ENCODE measurements at places on chromosomes 5 and 9.

- no peak for DNase-seq
Measured at GRCh38 chr5:76175821-76176403, 92.7 kb downstream of the SV2C start.

GRCh38 chr5:143453720-143454119, 50.2 kb upstream of the NR3C1 start:
- DNase-seq: no peak

DNA sequence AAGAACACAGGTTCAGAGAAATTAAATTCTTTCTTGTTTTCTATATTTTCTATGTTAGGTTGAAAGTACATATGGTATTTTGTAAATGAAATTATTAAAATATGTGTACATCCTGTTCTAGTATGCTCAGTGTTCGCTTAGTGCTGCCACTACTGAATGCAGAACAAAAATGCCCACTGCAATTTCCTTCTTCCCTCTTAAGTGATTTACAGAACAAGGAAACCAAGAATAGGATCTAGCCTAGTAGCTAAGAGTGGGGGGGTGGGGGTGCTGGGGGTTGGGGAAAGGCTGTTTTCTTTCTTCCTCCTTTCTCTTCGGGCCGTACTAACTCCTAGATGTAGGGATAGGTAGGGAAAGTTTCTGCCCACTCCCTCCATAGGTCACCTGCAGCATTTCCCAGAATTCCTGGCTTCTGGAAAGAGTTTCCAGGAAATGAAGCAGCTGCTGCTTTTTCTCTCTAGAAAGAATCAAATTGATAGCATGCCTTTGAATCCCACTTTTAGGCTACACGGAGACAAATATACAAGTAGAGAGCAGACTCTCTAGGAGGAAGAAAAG, 15.7 kb downstream of the SPATA9 start:
- no peak for DNase-seq

- DNase-seq: no peak
Measured at GRCh38 chr5:31193591-31194467, at the start of gene CDH6. Gene CDH6 (plus strand): TSS chr5:31193686. CDS start chr5:31267474, 73,788 bp downstream.

DNA sequence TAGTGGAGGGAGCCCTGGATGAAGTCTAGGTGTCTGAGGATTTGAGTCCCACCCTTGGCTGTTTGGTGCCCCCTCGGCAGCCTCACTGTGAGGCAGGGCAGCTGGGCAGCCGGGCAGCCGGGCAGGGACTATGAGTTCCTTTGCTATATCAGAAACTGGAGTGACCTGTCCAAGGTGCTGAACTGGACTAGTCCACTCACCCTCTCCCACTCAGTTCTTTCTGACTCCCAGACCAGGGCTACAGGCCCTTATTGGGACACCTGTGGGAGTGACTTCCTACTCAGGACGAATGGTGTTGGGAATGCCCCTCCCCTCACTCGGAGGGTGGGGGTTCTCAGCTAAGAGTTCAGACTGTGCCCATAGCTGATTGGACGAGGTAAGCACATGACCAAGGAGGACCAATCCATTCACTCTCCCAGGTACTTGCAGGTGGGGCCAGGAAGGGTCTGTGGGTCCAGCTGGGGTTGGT, 34.1 kb upstream of the RAPGEF1 start:
- no peak for DNase-seq

DNA sequence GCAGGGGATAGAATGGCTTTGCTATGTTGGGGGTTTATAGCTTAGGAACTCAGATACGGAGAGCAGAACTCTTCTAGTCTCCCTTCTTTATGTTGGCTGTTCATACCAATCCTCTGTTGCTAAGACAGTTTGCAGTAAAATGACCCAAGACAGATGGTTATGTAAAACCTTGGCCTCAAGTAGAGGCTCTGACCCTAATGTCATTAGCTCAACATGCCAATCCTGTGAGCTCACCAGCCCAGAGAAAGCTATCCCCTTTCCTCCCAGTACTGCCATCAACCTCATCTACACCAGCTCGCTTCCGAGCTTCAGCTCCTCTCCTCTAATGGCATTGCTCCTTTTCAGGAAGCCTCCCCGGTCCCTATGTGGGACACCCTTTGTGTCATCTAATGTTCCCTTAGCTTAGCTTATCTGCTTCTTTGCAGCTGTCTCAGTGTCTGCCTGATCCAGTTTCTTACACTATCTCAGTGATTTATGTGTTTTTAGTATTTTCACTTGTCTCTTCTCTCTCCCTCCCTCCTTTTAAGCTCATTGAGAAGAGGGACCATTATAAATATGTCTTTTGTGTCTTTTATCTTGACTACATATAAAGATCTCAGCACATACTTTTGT, 281.3 kb upstream of the CLINT1 start:
- no peak for DNase-seq

- no peak for DNase-seq
Measured at GRCh38 chr5:178430186-178431062, 159.8 kb downstream of the COL23A1 start.

DNA sequence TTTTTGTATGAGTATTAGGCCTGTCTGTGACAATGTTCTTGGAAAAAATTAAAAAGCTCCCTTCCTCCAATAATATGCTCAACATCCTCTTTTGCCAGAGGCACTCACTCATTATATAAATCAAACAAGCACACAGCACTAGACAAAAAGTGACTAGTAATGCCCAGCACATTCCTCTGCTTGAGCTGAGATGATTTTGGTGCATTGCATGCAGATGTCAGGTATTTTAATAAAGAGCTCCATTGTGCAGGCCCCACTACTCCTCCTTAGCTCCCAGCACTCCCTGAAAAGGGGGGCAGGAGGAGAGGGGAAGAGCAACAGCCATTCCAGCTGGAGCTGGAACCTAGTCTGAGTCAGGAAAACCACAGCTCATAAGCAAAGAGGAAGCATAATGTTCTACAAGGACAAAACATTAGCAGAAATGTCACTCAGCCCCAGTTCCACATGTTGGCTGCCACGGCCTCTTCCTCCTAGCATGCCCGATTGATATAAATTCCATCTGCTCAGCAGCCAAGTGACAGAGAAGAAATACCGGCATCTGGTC, 348.5 kb downstream of the BNC2 start:
- DNase-seq: peak; percentile 80

DNA sequence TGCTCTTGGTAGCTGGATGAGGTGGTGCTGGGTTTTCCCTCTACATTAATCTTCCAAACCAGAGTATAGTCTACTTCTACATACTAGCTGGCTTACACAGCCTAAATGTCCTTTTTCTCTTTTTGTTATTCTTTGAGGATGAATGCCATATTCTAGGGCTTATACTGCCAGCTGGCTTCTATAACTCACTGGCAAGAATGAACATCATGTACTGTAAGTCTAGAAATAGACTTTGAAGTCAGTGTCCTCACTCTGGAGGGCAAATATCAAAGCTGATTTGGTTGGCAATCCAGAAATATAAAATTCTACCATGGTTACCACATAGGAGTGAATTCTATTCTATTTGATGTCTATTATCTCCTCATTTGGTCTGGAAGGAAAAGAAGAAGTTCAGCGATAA, 251.7 kb upstream of the TYRP1 start:
- no peak for DNase-seq

DNA sequence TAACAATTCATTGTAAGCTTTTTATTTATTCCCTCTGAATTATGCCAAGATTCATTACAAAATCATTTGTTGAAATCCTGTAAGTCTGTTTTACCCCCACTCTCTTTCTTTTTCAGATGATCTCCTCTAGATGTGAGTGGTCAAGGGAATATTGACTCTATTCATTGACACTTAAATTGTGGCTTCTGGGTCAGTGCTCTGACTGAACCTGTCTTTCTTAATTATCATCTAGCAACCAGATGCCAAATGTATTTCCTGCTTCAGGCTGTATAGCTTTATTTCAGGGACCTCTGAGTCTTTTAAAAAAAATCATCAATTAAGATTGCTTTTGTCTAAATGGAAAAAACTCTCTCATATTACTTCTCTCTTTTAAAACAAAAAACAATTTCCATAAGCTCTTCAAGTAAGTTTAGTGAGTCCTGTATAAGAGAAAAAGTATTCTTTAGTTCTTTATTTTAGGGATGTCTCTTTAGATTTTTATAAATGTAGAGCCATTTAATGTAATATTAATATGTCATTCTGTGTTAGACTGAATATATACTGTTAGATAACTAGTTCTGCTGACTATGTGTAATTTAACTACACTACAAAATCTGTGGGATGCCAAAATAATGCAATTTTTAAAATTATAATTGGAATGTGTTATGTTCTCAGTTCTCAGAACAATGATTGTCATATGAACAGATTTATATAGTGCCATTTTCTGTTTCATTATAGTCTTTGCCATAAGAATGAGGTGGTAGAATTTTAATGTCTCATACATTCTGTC, 645.8 kb upstream of the EDIL3 start:
- DNase-seq: no peak

DNA sequence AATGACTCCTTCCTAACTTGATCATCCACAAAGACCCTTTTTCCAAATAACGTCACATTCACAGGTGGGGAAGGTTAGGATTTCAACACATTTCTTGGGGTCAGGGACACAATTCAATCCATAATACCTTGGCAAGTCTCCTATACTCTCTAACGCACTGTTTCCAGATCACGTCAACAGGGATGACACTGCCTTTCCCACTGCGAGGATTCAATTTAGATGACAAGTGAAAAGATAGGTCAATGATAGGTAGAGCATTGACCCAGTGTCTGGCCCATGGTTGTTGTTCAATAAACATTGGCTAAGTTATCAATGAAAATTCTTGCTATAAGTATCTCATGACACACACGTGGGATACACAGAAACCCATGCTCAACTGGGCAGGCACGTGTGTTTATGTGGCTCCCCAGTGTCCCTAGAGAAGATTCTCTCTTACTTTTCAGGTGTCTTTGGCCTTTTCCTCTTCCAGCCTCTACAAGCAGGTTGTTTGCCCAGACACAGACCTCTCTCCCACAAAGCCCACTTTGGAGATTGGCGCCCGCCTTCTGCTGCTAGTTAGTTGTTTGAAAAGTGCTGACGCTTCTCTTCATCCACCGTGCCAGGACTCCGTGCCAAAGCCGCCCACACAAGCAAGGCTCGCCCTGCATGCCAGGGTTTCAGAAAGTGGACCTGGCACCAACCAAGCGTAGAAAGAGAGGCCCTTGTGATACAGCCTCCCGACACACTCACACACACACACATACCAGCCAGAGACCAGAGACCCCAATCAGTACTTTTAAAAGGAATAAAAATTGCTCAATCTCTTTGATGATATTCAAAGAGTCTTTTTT, 594.5 kb downstream of the BNC2 start:
- no peak for DNase-seq

DNA sequence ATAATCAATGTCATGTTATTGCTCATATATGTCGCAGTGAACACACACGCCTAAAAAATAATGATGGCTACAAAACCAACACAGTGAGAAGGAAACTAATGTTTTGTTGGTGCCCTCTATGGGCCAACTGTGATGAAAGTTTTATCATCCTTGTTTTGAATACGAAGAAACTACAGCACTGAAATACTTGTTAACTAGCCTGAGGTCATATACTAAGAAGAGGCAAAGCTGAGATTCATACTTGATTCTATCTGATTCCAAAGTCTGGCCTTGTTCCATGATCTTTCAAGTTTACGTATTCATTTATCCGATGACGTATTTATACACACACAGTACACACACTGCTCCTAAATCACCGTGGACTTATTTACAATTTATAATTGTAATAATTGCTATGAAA, 16.1 kb upstream of the DRD1 start:
- no peak for DNase-seq

- DNase-seq: no peak
Measured at GRCh38 chr5:78888580-78889368, 96.3 kb downstream of the ARSB start.
